GM12878 (cell line): ENCODE measurements at places on chromosomes 4 and X.

DNA sequence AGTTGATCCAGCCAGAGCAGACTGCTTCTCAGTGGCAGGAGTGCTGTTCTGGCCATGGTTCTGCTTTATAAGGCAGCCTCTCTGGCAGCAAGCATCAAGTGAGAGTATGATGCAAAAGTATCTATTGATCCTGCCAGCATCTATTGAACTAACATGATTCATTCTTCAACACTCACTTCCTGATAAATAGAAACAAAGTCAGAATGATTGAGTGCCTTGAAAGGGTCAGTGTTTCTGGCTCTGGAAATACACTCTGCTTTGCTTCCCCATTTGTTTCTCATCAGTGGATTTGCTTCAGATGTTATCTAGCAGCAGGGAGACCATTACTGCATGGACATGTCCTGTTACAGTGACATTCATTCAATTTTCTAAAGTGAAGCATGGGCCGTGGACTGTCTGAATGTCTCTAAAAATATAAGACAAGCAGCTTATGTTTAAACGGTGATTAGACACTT, 66.2 kb upstream of the FRAS1 start:
- DNase-seq, result no peak

- DNase-seq, result peak; percentile 77
Measured at GRCh38 chrX:39855748-39856129, 242.0 kb downstream of the BCOR start.

DNA sequence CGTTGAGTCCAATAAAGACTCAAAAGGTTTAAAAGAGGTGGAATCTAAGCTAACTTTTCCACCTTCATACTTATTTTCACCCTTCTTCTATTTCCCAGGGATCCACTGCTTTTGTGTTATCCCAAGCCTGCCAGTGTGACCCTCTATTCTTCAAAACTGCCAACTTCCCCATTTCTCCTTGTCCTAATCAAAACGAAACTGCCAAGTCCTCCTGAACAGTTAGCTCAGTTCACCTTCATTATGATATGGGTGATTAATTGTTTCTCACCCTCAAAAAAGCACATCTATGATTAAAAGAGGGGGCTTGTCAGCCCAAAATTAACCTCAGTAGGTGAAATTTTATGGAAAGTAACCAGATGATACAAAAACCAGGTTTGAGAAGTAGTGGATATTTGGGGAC, 108.4 kb downstream of the GUCY2F start:
- no peak for DNase-seq

DNA sequence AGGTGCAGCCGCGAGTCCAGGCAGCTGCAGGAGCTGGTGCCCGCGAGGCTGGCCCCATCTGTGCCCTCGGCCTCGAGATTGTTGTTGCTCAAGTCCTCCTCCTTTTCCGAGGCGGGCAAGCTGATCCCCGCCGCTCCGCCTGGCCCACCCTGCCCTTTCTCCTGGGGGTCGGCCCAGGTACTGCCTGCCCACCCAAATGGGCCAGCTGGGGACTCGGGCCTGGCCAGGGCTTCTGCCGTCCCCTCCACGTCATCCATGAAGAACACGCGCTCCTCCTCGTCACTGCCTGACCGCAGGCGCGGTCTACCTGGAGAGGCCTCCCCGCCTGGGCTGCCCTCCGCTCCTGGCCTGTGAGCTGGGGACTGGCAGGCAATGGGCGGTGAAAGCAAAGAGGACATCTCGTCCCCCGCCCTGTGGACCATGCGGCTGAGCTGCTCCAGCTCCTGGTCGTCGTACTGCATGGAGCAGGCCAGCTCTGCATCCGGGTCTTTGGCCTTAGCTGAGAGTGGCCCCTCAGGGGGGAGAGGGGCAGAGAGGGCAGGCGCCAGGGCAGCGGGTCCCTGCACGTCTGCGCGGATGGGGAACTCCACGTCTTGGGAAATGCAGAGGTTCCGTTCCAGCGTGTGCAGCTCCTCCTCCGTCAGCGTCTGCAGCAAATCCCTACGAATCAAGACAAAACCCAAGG, 43.1 kb upstream of the MXD4 start:
- no peak for DNase-seq

DNA sequence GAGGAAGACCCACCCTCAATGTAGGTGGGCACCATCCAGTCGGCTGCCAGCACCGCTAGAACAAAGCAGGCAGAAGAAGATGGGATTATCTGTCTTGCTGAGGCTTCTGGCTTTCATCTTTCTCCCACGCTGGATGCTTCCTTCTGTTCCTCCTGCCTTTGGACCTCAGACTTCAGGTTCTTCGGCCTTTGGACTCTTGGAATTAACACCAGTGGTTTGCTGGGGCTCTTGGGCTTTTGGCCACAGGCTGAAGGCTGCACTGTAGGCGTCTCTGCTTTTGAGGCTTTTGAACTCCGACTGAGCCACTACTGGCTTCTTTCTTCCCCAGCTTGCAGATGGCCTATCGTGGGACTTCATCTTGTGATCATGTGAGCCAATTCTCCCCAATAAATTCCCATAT, 55.1 kb downstream of the PDLIM5 start:
- DNase-seq, result no peak

DNA sequence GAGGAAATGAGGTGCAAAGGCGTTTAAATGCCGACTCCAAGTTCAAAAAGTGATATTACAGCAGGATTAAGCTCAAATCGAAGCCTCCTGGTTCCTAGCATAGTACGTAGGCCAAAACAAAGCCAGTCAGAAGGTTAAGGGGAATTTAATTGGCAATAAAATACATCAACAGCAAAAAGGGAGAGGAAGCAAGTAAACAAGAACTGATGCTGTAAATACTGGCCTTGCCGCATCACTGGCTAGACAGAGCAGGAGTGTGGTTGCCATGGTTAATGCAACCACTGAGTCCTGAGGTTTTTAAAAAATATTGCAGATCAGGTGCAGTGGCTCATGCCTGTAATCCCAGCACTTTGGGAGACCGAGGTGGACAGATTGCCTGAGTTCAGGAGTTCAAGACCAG, 63.2 kb upstream of the FBXW7 start:
- DNase-seq, result no peak

GRCh38 chr4:181745933-181746625, 497.1 kb upstream of the TENM3 start:
- no peak for DNase-seq
